Right renal pelvis (tissue), 4 donors: ENCODE measurements at places on chromosomes 3 and 15.

GRCh38 chr3:123458255-123458654 is 9.4 kb upstream of the ADCY5 start:
- DNase-seq, result no peak

GRCh38 chr3:104846270-104846669 is 520.4 kb upstream of the ALCAM start:
- DNase-seq, result no peak

DNA sequence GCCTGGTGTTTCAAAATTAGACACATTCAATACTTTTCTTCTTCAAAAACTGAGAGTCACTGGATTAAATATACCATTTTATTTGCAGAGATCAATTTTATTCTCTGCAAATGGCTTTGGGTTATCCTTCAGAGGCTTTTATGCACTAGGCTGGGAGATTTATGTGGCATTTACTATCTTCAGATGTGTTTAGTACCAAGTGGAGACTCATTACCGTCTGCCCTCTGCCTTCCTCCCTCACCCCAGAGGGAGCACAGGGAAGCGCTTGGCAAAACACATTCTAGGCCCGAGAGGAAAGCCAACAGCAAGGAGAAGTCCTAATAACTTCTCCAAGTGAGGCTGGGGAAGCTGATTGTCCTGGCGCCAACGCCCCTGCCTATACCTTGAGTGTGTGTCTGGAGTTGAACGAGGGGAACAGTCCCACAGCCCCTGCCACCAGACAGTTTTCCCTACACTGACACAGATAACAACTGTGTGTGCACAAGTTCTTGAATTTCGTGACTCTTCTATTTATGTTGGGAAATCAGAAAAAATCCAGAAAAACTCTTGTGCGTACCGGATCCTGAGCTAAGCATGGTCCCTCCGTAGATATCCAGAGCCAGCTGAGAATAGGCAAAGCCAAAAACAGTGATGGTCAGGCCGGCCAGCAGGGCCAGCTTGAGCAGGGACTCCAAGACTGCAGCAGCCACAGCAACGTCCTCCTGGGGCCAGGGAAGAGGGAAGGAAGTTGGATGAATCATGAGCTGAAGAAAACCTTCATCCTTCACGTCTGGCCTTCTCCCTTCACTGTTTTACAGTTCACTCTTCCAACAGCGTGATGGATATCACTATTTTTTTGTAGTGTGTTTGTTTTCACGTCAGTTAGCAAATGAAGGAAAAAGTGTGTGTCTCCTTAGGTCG is 26.6 kb downstream of the RFT1 start:
- DNase-seq, result no peak

- DNase-seq, result no peak
Observed at GRCh38 chr15:72827226-72827625, 43.7 kb upstream of the ADPGK start.

- DNase-seq, result no peak
Observed at GRCh38 chr3:58093574-58094195, 85.5 kb downstream of the FLNB start.

GRCh38 chr3:131174752-131175151 is 148.1 kb downstream of the NEK11 start:
- no peak for DNase-seq

DNA sequence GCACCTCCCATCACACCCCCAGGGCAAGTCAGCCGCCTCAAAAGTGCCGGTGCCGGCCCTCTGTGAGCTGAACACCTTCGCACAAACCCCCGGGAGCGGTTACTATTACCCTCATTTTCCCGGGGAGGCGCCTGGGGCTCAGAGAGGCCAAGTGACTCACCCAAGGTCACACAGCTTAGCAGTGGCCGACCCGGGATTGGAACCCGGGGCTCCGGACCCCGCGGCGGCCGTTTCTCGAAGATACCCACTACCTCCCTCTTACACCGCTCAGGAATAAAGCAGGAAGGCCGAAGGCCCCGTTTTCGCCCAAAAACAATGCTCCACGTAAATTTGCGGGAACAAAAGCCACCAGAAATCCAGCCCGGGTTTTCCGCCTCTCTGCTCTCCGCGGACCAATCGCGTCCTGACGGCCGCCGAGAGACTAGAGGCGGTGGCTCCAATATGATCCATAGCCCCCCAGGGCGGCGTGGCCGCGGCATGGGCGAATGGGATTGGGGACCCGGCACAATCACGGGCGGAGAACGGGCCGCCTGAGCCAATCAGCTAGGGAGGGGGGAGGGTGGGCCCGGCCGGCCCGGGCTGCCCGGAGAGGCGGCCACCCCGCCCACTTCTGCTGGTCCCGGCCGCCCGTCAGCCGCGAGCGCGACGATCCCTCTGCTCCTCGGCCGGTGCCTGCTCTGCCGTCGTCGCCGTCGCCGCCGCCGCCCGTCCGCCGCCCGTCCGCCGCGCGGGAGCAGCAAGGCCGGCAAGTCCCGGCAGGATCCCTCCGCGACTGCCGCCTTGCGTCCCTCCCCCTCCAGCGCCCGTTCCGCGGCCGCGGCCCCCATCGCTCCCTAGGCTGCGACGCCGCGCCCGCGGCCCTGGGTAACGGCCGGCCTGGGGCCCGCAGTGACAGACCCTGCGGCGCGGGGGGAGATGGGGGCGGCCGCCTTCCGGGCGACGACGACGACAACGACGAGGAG is 177.0 kb downstream of the OR4M2 start:
- no peak for DNase-seq

- no peak for DNase-seq
Observed at GRCh38 chr3:149463921-149464320, 10.6 kb upstream of the TM4SF4 start.

GRCh38 chr3:48656061-48656840 is 6.4 kb downstream of the CELSR3 start:
- DNase-seq, result no peak

- DNase-seq, result no peak
Observed at GRCh38 chr3:161558236-161558635, 61.6 kb downstream of the OTOL1 start.

DNA sequence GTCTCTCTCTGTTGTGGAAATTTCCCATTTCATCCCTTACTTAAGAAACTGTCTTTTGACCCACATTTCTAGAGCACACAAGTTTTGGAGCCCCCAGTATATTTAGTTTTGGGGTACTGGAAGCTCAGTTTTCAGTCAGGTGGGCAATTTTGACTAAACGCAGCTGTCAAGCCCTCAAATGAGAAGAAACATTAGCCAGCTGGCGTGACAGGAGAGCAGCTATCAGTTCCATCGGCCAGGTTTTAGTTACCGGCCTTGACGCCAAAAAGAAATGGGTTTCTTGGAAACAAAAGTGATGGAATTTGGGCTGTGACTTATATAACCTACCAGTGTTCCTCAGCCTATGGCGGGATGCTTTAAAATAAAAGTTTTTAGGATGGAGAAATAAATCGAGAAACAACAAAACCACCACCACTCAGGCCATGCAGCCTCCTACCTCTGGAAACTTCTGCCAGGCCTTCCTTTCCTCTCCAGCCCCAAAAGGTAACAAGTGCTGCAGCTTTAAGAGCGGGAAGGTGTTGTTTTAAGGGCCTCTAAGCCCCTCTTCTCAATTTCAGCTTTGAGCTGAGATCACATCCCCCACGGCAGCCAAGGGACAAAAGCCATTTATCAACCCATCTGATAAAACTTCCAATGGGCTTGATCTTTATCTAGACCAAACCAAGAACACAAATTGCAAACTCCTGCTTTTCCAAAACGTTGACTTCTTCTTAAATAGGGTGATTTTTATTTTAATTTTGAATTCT is 18.3 kb downstream of the RGMA start:
- no peak for DNase-seq

DNA sequence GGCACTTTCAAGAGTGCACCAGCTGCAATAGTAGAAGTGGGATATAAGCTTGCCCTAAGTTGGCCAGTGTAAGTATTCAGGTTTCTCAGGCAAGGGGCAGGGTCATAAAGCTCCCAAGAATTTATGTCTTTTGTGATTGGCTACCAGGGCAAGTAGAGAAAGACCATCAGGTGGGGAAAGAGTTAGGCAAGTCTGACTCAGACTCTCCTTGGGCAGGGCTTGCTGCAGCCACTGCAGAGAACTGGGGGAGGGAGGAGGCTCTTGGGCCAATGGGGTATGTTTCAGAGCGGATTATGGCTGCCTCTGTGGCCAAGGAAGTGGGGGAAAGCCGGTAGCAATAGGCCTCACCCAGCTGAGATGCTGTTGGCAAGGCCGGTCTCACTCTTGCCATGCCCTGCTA is 44.6 kb upstream of the SLC25A36 start:
- DNase-seq, result no peak

GRCh38 chr3:107977221-107978130 is 113.4 kb downstream of the CD47 start:
- no peak for DNase-seq

DNA sequence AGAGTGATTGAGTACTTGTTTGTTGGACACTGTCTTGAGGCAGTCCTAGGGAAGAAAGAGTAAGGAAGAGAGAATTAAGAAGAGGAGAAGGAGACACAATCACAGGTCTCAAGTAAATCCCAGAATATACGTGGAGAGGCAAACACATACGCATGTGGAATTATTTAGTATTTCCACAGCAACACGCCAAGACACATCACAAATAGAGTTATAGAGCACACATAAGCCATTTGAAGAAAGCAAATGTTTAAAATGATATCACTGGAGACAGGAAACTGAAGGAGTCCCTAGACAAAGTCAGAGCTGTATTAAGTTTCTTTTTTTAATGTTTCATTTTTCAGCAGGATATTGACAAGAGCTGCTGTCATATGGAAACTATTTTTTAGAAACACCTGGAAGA is 206.1 kb upstream of the LRIG1 start:
- no peak for DNase-seq

DNA sequence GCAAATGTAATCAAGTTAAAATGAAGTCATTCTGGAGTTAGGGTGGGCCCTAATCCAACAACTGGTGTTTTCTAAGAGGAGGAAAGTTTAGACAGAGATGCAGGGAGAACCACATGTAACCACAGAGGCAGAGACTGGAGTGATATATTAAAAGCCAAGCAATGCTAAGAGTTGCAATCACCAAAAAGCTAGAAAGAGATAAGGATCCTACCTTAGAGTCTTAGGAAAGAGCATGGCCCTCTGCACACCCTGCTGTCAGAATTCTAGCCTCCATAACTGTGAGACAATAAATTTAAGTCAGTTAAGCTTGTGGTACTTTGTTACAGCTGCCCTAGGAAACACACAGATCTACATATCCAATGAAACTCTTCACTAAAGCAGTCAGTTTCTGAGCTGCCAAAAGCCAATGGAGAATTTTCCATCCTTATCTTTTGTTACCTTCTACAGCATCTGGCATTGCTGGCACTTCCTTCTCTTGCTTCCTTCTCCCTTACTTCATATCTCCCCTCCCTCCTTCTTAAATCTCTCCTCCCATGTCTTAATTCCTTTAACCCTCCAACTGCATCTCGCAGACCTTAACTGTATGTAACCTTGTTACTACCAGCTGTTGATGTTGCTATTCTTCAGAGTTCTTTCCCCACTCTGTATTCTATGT is 11.2 kb downstream of the DCBLD2 start:
- no peak for DNase-seq

DNA sequence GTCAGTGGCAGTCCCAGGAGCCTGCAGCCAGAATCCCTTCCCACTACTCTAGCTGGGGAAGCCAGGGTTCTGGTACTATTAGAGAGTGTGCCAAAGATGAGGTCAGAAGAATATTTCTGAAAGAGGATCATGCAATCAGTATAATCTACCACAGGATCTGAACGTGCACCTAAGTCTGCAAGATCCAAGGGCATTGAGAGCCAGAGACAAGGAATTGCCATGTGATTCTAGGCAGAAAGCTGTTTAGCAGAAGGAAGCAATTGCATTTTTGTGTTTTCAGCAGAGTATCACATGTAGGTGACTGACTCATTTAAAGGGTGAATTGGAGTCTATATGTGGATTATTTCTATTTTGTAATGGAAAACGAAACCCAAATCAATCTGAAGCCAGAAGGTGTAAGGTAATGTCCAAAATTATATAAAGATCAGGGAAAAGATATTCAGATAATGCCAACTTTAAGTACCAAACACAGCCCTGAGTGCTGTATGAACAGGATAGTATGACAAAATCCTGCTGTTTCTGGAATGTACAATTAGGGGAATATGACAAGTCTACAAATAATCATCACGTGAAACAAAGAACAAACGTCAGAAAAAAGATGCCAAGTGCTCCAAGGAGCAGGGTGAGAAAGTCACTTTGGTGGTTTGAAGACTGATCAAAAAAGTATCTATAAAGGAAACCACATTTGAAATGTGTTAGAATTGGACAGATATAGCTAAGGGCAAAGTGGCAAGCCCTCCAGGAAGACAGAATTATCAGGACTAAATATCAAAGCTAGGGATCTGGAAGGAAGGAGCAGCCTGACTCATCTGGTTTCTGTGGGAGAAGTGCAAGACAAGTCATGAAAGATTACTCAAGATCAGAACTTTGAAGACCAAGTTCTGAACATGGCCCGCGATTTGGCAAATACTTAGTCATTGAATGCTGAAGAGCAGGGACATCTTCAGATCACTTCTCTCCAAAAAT is 1036.6 kb downstream of the NTRK3 start:
- no peak for DNase-seq

DNA sequence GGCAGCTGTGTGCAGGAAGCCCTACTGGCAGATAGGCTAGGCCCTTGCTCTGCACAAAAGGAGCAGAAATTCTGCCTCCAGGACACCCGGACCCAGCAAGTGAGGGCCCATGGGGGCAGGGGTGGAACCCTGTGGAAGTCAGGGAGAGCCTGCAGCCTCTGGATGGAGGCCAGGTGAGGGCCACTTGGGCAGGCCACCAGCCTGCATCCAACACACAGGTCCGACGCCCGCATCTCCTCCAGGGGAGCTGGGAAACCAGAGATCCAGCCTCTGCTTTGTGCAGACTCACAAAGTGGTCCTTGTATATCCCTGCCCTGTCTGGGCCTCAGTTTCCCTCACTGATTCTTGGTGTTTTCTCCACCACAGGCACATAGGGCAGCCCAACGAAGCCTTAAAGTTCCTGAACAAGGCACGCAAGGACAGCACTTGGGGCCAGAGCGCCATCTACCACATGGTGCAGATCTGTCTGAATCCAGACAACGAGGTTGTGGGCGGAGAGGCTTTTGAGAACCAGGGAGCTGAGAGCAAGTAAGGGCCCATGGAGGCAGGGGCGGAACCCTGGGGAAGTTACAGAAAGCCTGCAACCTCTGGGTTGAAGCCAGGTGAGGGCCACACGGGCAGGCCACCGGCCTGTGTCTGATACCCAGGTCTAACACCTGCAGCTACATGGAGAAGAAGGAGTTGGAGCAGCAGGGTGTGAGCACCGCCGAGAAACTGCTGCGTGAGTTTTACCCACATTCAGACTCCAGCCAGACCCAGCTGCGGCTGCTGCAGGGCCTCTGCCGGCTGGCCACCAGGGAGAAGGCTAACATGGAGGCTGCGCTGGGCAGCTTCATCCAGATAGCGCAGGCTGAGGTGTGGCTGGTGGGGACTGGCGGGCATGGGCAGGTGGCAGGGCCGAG is 16.6 kb downstream of the CSRNP1 start:
- no peak for DNase-seq

- no peak for DNase-seq
Observed at GRCh38 chr3:147428754-147429153, 19.6 kb downstream of the ZIC1 start.

DNA sequence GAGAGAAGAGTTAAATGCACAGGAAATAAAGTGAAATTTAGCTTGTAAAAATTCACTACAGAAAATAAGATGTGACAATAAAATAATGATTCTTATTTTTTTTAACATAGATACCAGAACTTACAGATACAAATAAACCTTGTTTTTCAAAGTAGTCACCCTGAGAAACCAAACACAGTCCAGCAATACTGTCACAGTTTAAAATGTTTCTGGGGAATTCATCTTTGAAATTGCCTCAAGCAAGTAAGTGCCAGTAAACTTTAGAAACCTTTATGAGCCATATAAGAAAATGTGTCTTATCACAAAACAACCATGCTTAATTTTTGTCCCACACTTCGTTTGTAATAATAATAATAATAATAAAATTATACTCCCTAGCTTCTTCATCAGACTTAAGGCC is 19.9 kb downstream of the SHOX2 start:
- DNase-seq, result no peak
